ENCODE measurements at places on chromosomes 2 and 18.

DNA sequence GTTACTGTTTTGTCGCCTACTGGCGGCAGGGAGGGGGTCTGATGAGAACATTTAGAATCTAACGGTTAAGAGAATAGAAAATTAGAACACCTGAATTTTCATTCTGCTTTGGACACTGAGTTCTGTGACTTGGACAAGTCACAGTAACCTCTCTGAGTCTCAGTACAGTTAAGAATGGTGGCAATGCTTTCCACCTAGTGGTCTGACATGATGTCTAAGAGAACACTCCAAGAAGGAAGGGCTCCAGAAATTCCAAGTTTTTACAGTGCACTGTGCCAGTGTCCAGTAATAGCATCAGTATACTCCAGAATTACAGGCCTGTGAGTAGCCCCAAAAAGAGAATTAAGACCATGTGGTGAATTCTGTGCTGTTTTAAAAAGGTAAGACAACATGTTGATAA is 174.1 kb upstream of the ZFP36L2 start:
- DNase-seq, result no peak

- no peak for DNase-seq
Measured at GRCh38 chr2:146853741-146854444, 990.9 kb upstream of the ACVR2A start.

DNA sequence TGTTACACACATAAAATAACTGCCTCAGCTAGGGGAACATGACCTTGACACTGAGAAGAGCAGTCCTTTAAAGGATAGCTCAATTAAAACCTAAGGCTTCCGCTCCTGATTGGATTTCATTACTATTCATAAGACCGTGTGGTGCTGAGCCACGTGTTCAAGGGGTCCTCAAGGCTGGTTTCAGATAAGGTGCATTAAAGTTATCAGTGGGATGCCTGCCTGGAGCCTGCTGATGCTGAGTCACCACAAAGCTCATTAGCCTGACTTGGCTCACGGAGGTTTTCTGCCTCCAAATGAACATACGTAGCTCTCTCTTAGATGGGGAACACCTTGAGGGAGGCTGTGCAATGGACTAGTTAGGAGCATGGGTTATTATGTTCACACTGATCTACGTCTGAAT is 518.9 kb downstream of the TDRD15 start:
- DNase-seq, result no peak

DNA sequence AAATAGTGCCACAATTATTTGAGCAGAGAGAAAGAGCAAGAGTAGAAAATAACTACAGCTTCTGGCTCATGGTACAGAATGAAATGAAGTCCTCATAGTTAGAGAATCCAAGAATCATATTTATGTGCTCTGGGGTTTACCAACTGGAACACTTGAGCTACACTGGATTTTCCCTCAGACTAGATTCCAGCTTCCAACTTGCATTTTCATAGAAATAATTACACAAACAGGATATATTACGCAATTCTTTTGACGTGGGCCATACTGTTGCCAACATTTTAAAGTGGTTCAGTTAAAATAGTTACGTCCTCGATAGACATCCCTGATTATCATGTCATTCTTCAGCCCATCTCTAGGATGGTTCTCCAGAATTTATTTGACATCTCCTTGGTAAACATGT is 129.2 kb downstream of the ETAA1 start:
- DNase-seq, result peak; percentile 71

GRCh38 chr2:177638507-177638906 is 245.9 kb downstream of the AGPS start:
- DNase-seq, result no peak

- DNase-seq, result no peak
Measured at GRCh38 chr18:66616523-66616983, 12.7 kb upstream of the CDH19 start.

DNA sequence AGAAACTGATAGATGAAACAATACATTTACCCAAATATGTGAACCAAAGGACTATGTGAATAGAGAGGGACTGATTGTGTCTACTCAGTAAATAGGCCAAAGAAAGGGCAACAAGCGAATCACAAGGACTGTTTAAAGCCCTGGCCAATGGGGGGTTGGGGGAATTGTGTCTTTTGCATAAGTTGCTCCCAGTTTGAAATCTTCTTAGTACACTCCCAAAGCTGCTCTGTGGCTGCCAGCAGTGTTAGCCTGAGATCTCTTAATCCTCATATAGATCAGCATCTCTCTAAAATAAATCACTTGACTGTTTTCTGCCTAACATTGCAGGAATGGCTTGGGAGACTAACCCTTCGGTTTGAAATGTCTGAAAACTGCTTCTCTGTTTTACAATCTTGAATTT is 236.4 kb downstream of the PLCL1 start:
- no peak for DNase-seq

GRCh38 chr2:45255563-45255962 is 246.3 kb upstream of the SIX2 start:
- DNase-seq, result no peak

- peak; percentile 45 for DNase-seq
Measured at GRCh38 chr2:160338901-160339685, 139.0 kb upstream of the ITGB6 start.

- no peak for DNase-seq
Measured at GRCh38 chr2:228535396-228535795, 353.9 kb upstream of the SPHKAP start.

DNA sequence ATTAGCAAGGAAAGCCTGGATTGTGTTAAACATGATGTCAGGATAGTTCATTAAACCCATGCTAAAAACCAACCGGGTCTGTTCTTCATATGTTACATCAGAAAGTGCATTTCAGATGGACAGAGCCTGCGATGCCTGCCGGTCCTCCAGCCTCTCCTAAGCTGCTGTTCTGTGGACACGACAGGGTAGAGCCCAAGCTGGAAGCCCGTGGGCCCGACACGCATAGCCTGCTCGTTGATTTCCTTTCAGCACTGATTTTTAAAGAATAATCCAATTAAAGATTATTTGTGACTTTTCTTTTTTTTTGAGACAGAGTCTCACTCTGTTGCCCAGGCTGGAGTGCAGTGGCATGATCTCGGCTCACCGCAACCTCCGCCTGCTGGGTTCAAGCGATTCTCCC is 797 bp downstream of the OR6B3 start:
- no peak for DNase-seq

GRCh38 chr2:148512501-148512900 is 132.1 kb upstream of the EPC2 start:
- DNase-seq, result no peak

DNA sequence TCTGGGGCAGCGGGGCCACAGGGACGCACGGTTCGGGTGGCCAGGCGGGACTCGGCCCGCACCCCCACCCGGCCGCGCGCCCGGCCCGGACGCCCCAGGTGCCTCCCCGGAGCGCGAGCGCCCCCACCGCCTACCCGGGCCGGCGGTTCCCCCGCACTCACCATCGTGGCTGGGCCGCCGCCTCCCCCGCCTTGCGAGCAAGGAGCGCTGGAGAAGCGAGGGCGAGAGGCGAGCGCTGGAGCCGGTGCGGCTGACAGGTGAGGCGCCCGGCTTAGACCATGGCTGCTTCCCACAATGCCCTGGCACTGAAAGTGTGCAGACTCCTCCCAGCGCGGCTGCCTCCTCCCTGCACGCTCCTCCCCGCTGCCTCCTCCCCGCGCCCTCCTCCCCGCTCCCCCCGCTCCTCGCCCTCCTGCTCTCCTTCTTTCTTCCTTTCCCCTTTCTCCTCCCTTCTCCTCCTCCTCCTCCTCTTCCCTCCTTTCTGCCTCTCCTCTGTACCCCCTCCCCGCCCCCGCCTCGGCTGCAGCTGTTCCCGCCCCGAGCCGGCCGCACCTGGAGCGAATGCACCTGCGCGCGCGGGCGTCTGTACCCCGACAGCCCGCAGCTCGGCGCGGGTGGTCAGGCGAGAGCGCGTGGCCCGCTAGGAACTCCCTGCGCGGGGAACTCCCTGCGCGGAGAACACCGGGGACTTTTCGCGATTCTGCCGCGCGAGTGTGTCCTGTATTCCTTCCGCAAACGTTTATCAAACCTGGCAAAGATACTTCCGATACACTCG is at the start of gene AP1S3:
AP1S3 (minus strand) TSS at position 296 of the 775 bp plus-strand sequence; CDS start at position 164, 132 bp downstream.
- peak; percentile 66 for DNase-seq

DNA sequence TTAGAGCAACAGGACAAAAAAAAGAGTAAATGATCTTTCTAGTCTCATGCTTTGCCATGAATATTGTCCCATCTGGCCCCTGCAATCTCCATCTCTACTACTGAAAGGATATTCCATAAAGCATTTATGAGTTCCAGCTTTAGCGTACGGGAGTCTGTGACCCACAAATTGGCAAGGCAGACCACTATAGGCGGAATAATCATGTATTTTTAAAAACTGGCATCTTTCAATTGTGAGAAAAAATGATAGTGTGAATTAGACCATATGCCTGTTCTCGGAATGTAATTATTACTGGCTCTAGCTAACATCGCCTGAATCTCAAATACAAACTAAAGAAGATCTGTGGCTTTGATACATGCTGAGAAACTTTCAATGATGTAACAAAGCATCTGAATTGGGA is 738.1 kb upstream of the NXPH2 start:
- DNase-seq, result no peak

DNA sequence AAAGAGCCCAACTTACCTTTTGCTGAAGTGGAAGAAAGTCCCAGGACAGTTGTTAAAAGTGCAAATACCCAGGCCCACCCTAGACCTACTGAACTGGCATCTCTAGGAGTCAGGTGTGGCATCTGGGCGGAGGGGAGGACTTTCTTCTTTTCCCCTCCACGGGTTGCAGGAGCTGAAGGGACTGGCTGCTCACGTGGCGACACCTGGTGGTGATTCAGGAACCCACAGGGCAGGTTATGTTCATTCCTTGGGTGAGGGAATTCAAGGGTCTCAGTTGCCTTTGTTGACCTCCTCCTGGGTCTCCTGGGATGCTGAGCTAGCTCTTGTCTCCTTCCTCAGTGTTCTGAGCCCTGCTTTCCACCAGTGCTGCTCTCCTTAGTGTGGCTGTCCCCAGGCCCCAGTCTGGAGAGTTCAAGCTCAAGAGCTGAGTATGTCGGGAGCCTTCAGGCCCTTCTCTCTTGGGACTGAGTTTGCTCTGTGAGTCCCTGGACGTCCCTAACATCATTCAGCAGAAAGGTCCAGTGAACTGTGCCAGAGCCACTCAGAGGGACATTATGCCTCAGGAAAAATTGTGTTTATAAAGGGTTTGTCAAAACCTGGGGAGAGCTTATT is 56.9 kb downstream of the DYSF start:
- DNase-seq, result peak; percentile 61

GRCh38 chr2:190942697-190943096 is 62.1 kb downstream of the GLS start:
- DNase-seq, result no peak

GRCh38 chr18:23703987-23704384 is 14.7 kb downstream of the LAMA3 start:
- DNase-seq, result no peak

DNA sequence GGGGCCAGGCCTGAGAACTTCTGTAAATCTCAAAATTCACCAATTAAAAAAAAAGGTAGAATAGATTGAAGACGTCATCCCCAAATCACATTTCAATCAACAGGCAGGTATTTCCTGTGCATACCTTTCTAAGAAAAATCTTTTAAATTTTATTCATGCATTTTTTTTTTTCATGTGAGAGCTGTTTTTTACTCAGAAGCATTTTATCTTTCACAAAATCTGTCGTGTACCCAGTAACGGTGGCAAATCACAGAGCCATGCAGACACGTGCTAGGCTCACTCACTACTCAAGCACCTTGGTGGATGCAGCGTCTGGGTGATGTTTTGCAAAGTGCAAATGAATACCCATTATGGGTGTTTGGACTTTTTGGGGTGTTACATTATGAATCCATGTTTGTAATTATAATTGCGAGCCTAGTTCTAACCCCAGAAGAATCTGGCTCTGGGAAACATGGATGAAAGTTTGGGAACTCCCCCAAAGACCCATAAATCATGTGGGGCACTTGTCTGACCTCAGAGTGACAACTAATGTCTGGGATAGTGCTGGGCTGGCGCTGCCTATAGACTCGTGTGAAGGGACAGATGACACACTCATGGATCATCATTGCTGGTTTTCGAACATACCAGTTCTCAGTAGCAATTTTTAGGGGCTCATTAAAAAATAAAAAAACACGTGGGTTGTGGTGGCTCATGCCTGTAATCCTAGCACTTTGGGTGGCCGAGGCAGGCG is 335.2 kb downstream of the LPIN1 start:
- no peak for DNase-seq

GRCh38 chr2:152479282-152479681 is 144.3 kb downstream of the FMNL2 start:
- DNase-seq, result no peak

GRCh38 chr18:37426586-37426985 is 139.0 kb downstream of the CELF4 start:
- DNase-seq, result no peak

DNA sequence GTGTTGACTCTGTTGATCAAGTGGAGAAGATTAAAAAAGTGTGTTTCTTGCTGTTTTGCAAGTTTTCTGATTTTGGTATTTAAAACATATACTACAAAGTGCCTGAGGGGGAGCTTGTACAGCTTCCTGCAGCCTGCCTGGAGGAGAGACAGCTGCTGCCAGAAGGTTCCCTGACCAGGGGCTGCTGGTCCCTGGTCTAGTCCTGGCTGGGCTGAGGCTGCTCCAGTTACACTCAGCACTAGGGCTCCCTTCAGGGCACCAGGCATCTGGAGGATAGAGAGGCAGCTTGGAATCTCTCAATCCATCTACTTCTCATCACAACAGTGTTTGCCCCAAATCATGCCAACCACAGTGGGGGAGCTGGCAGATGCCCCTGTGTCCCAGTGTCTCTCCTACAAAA is 4.8 kb downstream of the MC2R start:
- DNase-seq, result no peak
